Stimulated activated CD4-positive, alpha-beta T cell treated with anti-CD3 and anti-CD28 coated beads, Interleukin-1b, Interleukin-23, amount 100 ng/mL, for 4 hours (primary cell): ENCODE measurements at places on chromosomes 12 and 14.
A peak's percentile ranks its signal among the peaks of the same experiment; 100 is the strongest.

DNA sequence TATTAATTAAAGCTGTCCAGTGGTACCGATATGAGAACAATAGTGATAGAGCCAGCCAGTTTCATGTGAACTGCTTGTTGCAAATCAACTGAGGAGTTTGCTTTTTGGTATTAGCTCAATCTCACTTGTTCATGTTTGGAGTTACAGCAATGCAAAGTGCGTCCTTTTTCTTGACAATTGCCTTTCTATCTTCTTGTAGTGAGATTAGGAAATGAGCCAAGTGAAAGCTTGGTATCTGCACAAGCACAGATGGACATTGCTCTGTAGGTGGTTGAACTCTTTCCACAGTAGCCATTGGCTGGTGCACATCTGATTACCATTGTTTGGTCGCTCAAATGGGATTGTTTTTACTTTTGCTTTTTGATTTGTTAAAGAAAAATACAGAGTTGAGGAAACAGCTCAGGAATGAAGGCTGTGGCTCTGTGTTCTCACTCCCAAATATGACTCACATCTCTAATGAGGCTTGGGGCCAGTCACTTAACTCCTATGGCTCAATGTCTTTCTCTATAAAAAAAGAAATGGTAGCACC, 241.4 kb downstream of the BMP4 start:
- no peak for DNase-seq

- DNase-seq = peak; percentile 44
Observed at GRCh38 chr14:58152014-58152857, at the start of gene ARMH4. ARMH4 (minus strand) TSS chr14:58152213; CDS start chr14:58139358, 12,855 bp downstream.

DNA sequence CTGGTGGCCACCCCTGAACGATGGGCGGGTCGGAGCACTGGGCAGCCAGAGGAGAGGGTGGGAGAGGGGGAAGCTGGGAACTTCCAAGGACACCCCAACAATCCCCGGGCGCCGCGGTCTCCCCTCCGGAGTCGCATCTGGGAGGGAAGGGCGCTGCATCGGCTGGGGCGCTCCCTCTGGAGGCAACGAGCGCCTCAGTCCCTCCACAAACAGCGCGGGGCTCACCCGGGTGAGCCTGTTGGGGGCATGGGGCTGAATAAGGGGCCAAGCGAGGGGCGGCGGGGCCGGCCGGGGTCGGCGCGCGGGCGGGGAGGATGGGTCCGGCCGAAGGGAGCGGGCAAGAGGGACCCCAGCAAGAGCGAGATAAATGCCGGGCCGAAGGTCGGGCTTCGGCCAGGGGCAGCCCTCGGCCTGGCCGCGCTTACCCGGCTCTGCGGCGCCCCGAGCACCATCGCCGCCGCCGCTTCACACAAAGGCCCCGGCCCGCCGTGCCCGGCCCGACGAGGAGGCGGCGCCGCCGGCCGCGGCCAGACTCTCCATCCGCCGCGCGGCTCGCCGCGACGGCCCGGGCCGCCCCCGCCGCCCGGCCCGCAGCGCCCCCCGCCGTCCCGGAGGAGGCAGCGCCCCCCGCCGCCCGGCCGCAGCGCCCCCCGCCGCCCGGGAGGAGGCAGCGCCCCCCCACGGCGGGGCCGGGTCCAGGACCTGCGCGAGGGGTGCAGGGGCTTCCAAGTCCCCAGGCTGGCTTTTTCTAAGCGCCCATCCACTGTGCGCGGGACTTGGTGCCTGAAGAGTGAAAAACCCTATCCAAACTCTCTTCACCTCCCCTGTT, at the start of gene ZBTB39:
Gene ZBTB39 (minus strand): TSS at position 567 of the 829 bp plus-strand sequence. CDS start 1,629 bp downstream, outside the sequence.
- DNase-seq = peak; percentile 67

- no peak for DNase-seq
Observed at GRCh38 chr12:128191380-128191779, 75.6 kb upstream of the TMEM132C start.

GRCh38 chr14:31269634-31270195, 62.1 kb upstream of the HECTD1 start:
- no peak for DNase-seq

- no peak for DNase-seq
Observed at GRCh38 chr12:106226884-106227640, 20.8 kb downstream of the CKAP4 start.

GRCh38 chr12:42469355-42470175, 120.0 kb downstream of the PRICKLE1 start:
- no peak for DNase-seq

- no peak for DNase-seq
Observed at GRCh38 chr12:105670672-105671071, 340.2 kb downstream of the C12orf75 start.

DNA sequence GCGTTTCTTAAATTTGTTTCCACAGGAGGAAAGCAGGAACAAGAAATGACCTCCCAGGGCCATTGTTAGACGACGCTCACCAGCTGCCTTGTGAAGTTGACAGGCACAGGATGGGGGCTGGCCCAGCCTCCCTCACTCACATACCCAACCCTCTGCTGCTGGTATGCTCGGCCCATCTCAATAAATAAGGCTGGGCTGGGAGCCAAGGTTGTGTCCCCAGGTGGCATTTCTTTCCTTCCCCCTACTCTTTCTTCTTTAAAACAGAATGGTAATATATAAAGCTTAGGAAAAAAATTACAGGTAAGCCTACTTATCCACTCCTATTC, 93.0 kb downstream of the ACTN1 start:
- DNase-seq = no peak

- no peak for DNase-seq
Observed at GRCh38 chr12:106709068-106709511, 65.4 kb upstream of the RIC8B start.

GRCh38 chr12:109680264-109681005, 33.2 kb upstream of the FAM222A start:
- DNase-seq = no peak

DNA sequence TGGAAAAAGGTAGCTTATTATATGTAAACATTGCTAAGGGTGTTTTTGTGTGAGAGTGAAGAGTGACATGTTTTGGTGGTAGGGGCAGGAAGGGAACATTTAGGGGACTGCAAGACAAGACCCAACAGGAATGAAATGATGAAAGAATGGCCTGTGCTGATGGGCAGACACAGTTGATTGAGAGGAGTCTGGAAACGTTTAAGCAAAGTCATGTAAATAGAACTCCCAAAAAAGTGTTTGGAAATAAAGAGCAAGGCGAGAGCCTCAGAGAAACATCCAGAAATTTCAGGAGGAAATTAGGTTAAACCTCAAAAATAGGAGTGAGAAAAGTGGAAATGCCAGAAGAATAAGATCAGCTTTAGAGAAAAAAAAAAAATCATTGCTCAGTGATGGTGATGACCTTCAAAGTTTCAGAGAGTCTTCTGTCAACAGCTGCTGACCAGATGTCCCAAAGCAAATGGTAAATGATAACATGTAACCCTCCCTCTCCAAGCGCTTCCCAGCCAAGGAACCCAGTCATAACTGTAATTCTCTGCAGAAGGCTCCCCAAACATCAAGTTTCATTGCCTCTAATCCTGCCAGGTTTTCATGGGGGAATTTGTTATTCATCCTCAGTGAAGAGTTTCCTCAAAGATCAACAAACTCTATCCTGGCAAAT, 223.2 kb upstream of the FAR2 start:
- no peak for DNase-seq

GRCh38 chr14:88790501-88791251, 2.1 kb downstream of the EML5 start:
- DNase-seq = no peak

GRCh38 chr12:75979181-75979580, 52.4 kb downstream of the PHLDA1 start:
- no peak for DNase-seq

- peak; percentile 77 for DNase-seq
Observed at GRCh38 chr14:91173221-91173670, 59.4 kb downstream of the DGLUCY start.

DNA sequence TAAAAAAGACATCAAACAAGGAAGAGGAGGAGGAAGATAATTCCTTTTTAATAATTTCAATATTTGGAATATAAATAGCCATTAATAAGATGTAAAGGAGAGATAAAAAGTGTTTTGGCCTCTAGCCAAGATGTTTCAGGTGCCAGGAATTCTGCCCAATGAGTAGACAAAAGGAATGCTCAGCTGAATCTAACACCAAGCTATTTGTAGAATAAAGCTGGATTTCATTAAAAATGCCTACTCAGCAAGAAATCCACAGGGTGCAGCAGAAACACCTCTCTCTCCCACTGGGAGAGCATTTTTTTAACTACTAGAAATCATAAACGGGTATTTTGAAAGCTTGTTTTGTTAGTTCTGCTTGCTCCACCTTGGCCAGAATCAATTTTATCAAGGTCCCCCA, 4.1 kb upstream of the STAB2 start:
- DNase-seq = no peak

GRCh38 chr12:98344046-98344930, 171.1 kb upstream of the TMPO start:
- DNase-seq = no peak

DNA sequence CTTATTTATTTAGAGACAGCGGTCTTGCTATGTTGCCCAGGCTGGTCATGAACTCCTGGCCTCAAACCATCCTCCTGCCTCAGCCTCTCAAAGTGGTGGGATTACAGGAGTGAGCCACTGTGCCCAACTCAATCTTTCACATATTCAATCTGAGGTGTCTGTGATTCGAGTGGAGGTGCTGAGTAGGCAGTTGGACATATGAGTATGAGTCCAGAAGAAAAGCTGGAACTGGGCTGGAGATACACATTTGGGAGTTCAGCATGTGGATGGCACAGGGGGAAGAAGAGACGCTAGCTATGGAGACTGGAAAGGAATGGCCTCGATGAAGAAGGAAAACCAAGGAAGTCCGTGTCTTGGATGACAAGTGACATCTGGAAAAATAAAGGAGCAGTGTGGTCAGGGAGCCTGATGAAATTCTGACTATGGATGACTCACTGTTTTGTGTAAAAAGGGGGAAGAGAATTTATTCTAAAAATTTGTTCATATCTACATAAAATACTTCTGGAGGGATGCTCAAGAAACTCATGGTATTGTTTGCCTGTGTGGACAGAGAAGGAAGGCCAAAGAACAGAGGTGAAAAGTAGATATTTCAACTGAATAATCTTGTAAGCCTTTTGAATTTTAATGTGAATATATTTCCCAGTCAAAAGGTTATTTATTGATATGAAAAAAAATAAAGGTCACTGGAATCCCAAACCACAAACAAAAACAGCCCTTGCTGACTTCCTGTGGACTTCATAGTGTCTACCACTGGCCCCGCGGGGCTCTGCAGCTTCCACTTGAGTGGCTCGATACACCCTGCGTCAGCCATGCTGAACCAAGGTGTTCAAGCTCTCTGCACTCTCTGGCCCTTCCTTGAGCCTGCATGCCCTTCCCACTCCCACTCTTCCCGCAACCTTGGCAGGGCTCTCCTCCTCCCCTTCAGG, 8.9 kb upstream of the LTA4H start:
- no peak for DNase-seq

GRCh38 chr14:103317251-103317650, 16.8 kb upstream of the EIF5 start:
- DNase-seq = no peak

DNA sequence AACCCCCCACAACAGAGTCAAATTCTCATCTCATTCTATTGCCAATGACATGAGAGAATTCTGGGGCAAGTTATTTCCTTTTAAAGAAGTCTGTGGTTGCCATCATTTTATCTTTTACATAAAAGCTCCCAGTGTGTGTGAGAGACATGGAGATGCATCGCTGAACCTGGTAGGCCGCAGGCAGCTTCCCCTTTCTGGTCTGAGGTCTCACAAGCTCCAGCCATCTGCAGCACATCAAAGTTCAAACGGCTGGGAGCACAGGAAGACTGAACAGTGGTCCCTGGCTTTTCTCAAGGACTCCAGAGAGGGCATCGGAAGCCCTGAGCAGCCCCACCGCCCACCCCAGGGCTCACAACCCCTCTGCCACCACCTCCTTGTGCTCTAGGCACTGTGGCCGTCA, 141.7 kb downstream of the RIMBP2 start:
- DNase-seq = no peak

DNA sequence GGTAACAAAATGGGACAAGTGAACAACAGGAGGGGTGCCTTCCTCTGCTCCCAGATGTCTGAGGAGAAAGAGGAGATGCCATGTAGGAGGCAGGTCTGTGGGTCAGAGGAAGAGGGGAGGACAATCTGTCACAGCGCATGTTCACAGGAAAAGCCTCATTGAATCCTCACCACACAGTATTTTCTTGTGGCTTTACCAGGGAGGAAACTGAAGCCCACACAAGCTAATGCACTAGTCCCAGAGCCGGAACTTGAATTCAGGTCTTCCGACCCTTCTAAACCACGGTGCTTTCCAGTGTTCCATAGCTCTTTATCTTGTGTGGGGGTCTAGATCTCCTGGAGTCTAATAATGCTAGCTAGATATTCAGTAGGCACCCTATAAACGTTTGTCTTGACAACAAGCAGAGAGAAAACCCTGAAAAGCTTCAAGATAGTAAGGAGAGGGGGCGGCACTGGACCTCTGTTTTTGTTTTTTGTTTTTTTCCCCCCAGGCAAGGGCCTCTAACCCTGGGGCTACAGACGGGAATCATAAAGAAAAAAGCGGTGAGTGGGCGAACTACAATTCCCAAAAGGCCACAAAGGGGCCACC, 371 bp upstream of the SHMT2 start:
- no peak for DNase-seq

DNA sequence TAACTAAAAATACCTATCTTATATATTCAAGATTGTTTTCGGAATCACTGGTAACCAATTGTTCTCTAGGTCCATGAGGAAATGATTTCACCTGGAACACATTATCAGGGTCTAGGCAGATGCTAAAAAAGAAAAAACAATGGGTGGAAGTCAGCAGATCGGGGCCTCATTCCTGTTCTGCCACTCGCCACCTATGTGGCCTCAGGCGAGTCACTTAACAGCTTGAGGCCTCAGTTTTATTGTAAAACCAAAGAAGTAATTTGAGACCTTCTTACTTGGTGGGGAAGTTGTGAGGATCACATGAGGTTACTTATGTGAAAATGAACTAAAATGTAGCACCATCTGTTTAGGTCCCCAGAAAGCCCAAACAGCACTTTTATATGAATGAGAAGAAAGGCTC, 6.2 kb upstream of the RNASE10 start:
- DNase-seq = no peak

DNA sequence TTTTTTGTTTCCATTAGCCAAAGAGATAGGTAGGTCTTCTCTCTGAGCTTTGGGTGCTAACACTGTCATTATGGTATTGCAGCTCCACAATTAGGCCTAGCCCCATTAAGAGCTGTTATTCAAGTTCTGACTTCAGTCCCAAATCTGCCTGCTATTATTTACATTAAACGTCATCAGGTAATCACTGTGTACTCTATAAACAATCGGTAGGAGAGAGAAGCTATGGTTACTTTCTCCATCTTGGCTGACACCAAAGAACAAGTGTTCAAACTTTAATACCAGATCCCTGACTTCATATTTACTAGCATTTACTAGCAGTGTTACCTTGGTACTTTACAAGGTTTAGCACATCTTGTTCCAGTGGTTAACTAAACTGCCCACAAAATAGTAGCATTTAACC, 305.1 kb upstream of the GARIN2 start:
- DNase-seq = no peak

DNA sequence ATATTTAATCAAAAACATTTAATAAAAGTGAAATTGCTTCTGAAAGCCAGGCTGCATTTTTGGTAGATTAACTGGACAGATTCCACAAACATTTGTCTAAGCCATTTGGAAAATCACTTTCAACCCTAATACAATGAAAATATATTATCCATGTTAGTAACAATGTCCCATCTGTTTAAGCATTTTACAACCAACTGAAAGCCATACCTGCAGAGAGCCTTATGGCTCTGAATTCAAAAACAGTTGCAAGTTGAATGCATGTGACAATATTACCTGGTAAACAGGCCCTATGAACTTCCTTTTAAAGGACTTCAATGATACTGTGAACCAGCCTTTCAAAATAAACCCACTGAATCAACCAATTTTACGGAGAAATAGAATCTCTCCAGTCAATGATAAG, 468.1 kb downstream of the BTG1 start:
- DNase-seq = no peak

GRCh38 chr14:106787626-106788025, 1261.2 kb downstream of the TMEM121 start:
- no peak for DNase-seq
